CD4-positive, alpha-beta T cell treated with Interleukin-1 beta for 1 hour (primary cell): ENCODE measurements at places on chromosomes 5 and 9.

GRCh38 chr9:755454-756381 lies 85.8 kb upstream of the DMRT1 start:
- no peak for DNase-seq

DNA sequence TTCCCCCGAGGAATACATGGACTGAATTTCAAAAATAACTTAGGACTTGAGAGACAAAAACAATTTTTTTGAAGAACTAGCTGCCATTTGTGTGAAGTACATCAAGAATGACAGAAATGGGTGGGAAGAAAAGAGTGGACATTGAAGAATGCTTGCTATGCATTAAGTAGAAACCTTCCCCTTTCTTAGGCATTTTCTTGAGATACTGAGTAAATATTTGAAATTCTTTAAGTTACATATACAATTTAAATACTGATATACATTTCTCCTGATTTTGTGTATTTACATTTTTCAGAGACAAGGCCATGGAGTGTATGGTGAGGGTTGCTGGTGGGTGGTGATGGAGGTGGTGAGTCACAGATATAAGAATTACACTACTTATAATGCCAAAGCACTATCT lies 319.3 kb upstream of the ADAMTSL1 start:
- no peak for DNase-seq

GRCh38 chr5:3311433-3311832 lies 284.2 kb upstream of the IRX1 start:
- no peak for DNase-seq

DNA sequence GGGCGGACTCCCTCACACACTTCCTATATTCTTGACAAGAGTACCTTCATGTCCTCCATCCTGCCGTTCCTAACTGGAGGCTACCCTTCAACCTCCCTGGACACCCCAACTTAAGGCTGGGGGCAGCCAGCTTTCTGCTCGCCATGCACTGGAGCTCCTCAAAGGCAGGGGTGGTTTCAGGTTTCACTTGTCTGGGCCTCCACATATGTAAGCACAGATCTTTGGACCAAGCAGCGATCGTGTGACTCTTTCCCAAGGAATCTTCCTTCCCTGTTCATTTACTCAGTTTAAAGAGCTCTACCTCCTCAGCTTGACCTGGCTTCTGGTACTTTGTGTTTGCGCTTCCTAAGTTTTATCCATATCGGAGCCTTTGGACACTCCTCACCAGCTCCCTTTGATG lies 34.2 kb upstream of the TRPC7 start:
- DNase-seq = no peak

- DNase-seq = no peak
Measured at GRCh38 chr5:36948041-36948440, 71.5 kb downstream of the NIPBL start.

- peak; percentile 45 for DNase-seq
Measured at GRCh38 chr9:136975644-136976043, 1.7 kb upstream of the PTGDS start.

- DNase-seq = no peak
Measured at GRCh38 chr9:77677957-77678535, 29.9 kb upstream of the GNA14 start.

DNA sequence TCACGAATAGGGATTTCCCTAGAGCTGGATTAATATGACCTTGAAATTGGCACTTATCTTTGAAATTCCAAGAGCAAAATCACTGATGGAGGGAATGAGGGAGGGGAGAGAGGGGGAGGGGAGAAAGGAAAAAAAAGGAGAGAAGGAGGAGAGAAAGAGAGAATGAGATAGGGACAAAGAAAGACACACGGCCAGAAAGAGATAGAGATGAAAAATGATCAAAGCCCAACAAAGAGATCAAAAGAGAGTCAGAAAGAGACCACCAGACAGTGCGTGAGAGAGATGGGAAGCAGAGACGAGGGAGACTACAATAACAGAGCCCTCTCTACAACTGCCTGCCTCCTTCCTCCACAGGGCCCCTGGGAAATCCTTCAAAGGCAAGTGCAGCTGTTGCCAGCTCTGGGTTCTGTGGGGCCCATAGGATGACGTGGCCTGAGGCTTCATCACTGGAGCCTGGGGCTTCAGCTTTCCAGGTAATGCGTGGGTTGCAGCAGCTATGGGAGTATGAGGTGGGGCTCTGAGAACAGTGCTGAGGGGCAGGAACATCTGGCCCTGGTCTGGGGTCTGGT lies 58.3 kb upstream of the SHB start:
- DNase-seq = no peak

DNA sequence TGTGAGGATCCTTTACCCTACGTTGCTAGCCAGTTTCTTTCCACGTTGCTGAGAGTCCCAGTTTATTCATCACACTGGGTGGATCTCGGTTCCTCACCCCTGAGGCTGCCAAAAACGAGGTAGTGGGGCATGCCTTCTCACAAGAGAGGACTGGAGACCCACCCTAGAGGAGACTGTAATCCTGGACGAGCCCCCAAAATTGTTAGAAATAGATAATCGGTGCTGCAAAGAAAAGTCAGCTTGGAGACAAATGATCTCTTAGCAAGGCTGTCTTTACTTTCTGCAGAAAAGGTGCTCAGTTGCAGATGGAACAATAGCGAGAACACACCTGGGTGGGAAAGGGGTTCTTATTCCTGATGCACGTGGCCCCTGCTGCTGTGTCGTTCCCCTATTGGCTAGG lies 101.8 kb downstream of the TMEM167A start:
- no peak for DNase-seq

- DNase-seq = no peak
Measured at GRCh38 chr5:81019748-81020147, 59.6 kb downstream of the RASGRF2 start.

DNA sequence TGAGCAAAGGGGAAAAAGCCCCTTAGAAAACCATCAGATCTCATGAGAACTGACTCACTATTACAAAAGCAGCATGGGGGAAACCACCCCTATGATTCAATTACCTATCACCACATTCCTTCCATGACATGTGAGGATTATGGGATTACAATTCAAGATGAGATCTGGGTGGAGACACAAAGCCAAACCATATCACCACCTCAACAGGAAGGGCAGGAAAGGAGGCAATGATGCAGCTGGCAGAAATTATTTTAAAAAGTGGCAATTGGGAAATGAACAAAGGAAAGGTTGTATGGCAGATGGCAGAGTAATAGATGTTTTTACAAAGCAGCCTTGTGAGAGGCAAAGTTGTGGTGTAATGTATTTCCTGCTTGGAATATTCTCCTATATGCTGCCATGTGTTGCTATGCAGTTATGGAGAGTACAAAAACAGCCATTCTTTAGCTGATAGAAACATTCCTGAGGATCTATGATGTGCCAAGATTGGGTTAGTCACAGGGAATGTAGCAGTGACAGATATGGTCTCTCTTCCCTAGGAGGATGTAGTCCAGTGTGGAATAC lies 138.8 kb downstream of the SMC2 start:
- no peak for DNase-seq

DNA sequence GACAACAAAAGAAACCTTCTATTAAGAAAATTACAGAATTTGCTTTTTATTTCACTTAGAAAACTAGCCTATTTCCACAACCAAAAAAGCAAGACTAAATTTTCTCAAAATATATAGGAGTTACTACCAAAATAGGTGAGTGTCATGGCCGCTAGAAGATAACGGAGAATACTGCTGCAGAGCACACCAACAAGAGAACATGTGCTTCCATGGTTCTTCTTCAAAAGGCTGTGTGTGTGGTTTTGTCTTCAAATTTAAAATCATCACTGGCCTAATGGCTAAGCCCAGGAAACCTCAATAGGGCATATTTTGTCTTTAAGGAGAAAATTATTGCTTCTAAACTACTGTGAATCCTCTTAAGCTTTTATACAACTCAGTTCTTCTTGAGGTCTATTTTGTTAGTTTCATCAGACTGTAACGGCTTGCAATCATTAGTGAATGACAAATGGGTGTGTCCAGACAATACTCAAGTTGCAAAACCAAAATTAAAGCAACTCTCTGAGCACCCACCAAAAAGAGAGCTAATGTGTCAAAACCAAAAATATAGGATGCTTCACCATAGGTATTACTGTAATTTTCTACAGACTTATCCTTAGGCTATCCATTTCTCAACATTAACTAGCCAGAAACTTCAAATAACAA lies 3.3 kb downstream of the SETX start:
- DNase-seq = no peak

DNA sequence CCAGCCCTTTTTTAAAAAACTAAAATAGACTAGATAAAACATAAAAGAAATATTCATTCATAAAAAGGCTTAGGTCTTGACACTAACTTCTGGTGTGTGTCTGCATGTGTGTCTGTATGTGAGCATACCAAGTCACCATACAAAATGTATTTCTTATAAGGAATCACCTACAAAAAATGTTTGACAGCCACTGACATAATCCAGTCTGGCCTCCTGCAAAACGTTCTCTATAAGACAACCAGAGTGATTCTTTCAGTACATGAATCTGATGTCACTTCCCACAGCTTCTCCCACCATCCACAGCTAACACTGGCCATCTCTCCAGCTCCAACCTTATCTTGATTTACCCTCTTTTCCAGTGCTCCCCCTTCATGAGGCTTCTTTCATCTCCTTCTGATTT lies 192.3 kb downstream of the TLE1 start:
- DNase-seq = no peak

- DNase-seq = no peak
Measured at GRCh38 chr9:97991818-97992217, 8.7 kb downstream of the ANP32B start.

DNA sequence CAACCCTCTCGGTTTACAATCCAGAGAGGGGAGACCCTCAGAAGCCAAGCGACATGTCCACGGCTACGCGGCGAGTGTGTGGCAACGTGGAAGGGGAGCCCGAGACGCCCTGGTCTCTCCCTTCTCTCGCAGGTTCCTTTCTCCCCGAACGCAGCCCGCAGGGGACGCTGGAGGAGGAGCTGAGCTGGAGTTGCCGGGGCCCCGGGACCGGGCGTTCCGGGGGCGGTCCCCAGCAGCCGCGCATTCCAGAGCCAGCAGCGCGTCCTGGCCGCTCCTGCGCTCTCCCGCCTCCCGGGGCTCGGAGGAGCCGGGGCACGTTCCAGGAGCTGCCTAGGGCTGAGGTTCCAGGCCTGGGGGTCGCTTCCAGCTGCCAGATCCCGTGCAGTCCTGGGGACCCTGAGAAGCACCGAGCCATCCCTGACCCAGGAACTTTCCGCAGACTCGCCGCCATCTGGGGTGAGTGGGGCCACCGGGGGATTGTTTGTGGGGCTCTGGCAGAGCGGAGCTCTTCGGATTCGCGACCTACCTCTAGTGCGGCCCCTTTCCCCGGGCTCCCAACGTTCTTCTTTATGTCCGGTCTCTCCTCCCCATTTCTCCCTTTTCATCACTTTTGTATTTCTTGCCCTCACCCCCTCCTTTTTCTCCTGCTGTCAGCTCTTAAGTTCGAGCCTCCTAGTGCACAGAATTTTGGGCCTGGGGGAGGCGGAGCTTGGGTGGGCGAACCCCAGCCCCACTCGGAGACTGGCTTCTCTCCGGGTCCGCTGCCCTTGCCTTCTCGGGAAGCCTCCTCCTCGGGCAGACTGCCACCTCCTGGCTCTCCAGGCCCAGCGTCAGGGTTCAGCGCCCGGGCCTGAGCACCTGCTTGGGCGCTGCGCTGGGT lies at the start of gene SMIM3:
Gene SMIM3, plus strand, starts transcription at position 241 of the 880 bp plus-strand sequence. CDS start 16,684 bp downstream, outside the sequence.
- peak; percentile 76 for DNase-seq

GRCh38 chr9:89634995-89635742 lies 30.4 kb downstream of the GADD45G start:
- DNase-seq = no peak

DNA sequence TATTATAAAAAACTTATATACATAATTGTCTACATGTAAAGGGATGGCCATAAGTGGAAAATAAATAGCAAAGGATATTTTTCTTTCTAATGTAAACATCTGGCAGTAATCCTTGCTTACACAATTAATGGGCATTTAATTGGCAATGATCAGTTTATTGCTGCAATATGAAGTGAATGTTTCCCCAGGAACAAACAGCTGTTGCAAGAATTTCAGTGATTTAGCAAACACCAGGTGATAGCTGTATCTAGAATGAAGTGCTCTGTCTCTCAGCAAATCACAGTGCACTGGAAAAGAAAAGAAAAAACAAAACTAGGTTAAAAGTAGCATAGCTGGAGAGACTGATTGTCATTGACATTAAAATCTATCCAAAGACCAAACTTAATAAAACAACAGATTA lies 594.5 kb upstream of the ARRDC3 start:
- DNase-seq = no peak

GRCh38 chr5:175829813-175830585 lies 41.4 kb upstream of the CPLX2 start:
- DNase-seq = no peak
